ENCODE measurements at places on chromosomes 12 and 14. TPM values are rescaled to one million over a fixed set of nuclear protein-coding genes. Genes with fewer than 3 reads are reported as not detected.

The MAX gene
- total RNA-seq = 99.2 TPM

The CCDC60 gene
- not detected for total RNA-seq

The CIPC gene
- total RNA-seq = 39.6 TPM

The PLA2G1B gene
- total RNA-seq = not detected

The TMCC3 gene
- total RNA-seq = 17.9 TPM

The RDH5 gene
- 1.0 TPM for total RNA-seq

The LRP1-AS gene
- total RNA-seq = not detected

The BCL11B gene
- total RNA-seq = under 0.01 TPM
